A549 treated with dexamethasone at 1 μM for 4 hours (cell line): ENCODE measurements at places on chromosomes 5 and 9. TPM values are rescaled to one million over a fixed set of nuclear protein-coding genes. Genes with fewer than 3 reads are reported as not detected.

GLDC gene
- total RNA-seq = 12.0 to 14.9 TPM (median 13.9 TPM) in 5 replicates

KIF12 gene
- total RNA-seq = 0.99 to 2.3 TPM (median 1.7 TPM) in 5 replicates

MAMDC2 gene
- 0.20 to 0.34 TPM (median 0.27 TPM) in 5 replicates for total RNA-seq

COL23A1 gene
- not detected in 5 replicates for total RNA-seq

TRAF1 gene
- 1.4 to 2.1 TPM (median 1.7 TPM) in 5 replicates for total RNA-seq

KLHL3 gene
- 0.07 to 0.21 TPM (median 0.15 TPM) in 5 replicates for total RNA-seq

AMBP gene
- 6.0 to 8.7 TPM (median 6.3 TPM) in 5 replicates for total RNA-seq

SV2C gene
- 0.01 TPM in 1 of 5 replicates, not detected in the others for total RNA-seq

DBH gene
- not detected in 5 replicates for total RNA-seq

STK32A gene
- total RNA-seq = 0.18 to 0.30 TPM (median 0.25 TPM) in 5 replicates

ARHGEF37 gene
- total RNA-seq = 2.1 to 2.7 TPM (median 2.5 TPM) in 5 replicates

ANGPTL2 gene
- 0.04 TPM in 1 of 5 replicates, not detected in the others for total RNA-seq

SLC6A3 gene
- 0.74 to 1.5 TPM (median 1.2 TPM) in 5 replicates for total RNA-seq

IRX2 gene
- 1.4 to 2.4 TPM (median 2.1 TPM) in 5 replicates for total RNA-seq

AK6 gene
- 40.6 to 58.8 TPM (median 56.7 TPM) in 5 replicates for total RNA-seq

SHOC1 gene
- total RNA-seq = 0.01 to 0.02 TPM in 2 of 5 replicates, not detected in the others

PCDHGA1 gene
- 0.22 to 0.32 TPM (median 0.26 TPM) in 5 replicates for total RNA-seq

HK3 gene
- 0.02 to 0.05 TPM (median 0.03 TPM) in 3 of 5 replicates, not detected in the others for total RNA-seq

CAVIN4 gene
- 0.26 to 0.47 TPM (median 0.39 TPM) in 5 replicates for total RNA-seq

OR1Q1 gene
- 0.16 TPM in 1 of 5 replicates, not detected in the others for total RNA-seq

DNAJB5 gene
- total RNA-seq = 11.7 to 13.9 TPM (median 13.0 TPM) in 5 replicates

IL4 gene
- total RNA-seq = not detected in 5 replicates

LARP1 gene
- total RNA-seq = 116 to 184 TPM (median 167 TPM) in 5 replicates

CCDC187 gene
- 0.01 TPM in 2 of 5 replicates, not detected in the others for total RNA-seq
